ACHN (cell line): ENCODE measurements at places on chromosomes 12 and 14.

DNA sequence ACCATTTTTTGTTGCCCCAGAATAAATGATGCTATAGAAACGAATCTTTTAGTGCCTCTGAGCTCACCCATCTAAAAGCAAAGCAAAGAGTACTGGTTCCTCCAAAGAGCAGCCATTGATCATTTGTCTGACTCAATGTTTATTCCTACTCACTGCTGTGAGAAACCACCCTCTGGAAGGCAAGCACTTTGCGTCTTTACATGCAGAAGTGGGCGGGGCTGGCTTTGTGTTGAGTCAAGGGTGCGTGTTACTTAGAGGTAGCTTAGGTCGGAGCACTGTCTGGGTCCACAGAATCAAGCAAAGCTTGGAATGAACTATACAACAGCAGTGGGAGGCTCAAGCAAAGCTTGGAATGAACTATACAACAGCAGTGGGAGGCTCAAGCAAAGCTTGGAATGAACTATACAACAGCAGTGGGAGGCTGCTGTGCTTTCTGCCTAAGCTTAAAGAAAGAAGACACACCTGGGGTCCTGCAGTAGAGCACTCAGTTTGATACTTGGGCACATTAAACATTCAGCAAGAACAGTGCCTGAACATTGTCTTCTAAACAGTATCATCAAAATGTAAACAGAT, 77.2 kb upstream of the PRICKLE1 start:
- no peak for DNase-seq

DNA sequence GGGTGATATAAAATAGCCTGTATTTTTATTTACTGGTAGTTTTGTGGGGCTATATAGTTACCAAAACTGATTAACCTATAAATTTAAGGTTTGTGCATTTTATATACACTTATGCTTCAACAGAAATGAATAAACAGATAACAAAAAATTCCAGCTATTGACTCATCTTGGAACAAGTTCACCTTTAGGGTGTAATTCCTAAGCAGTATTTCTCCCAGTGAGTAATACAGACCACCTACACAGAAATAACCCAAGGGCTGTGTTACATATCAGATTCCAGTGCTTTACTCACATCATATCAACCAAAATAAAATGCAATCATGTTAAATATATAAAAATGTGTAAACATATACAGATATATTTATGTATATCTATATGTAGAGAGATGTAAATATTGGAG, 345.6 kb downstream of the ADAMTS20 start:
- DNase-seq, result no peak

DNA sequence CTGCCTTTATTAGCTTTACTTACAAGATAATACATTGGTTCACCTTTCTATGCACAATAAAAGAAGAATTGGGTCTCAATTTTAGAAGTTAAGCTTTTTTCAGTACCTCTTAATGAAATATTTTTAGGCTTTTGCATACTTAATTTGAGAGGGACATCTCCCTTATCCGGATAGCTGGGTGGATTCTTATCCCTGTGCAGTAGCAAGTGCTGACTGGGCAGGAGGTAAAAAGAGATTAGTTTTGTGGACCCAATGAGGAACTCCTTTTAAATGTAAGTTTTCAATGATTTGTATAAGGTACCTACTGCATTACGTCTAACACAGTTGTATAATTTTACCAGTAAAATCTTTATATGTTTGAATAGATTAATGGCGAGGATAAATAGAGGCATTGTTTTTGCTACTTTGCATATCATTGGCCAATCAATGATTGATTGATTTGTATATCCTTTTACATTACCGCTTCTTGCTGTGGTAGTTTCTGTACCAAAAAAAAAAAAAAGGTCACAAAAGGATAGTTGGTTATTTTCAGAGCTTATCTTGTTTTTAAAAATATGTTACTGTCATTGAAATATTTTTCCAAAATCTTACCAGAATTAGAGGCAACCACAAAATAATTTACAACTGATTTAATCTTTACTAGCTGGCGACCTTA, 2.2 kb downstream of the CPSF6 start:
- DNase-seq, result no peak

GRCh38 chr12:1747609-1748008, 56.7 kb downstream of the ADIPOR2 start:
- DNase-seq, result peak; percentile 18

DNA sequence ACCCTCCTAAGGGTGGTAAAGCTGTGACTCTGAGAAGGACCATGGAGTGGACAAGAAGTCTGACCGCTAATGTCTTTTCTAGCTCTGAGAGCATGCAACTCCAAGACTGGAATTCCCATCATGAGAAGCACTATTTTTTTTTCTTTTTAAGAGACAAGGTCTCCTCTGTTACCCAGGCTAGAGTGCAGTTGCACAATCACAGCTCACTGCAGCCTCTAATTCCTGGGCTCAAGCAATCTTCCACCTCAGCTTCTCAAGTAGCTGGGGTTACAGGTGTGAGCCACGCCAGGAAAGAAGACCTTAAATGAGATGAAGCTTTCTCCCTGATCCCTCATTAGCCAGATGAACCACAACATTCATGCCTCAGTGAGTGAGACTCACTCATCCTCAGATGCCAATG, 19.2 kb downstream of the VDR start:
- no peak for DNase-seq

DNA sequence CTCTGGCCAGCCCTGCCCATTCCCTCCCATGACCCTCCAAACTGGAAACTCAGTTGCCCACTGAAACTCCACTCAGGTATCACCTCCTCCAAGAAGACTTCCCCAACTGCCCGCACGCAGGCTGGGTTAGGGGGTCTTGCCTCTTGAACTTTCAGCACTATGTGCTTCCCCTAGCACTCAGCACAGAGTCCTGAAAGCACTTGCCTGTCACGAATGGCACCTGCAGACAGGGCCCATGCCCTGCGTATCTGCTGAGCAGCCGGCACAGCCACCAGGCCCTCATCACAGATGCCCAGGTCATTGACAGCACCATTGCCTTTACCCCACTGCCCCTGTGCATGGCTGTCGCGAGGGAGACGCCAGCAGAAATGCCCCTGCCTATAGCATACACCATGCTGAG, 11.2 kb downstream of the CCDC88C start:
- DNase-seq, result no peak
